ENCODE measurements at places on chromosomes 7 and 10.
A peak's percentile ranks its signal among the peaks of the same experiment; 100 is the strongest.

GRCh38 chr7:85135977-85136376 lies 50.9 kb downstream of the SEMA3D start:
- no peak for DNase-seq

DNA sequence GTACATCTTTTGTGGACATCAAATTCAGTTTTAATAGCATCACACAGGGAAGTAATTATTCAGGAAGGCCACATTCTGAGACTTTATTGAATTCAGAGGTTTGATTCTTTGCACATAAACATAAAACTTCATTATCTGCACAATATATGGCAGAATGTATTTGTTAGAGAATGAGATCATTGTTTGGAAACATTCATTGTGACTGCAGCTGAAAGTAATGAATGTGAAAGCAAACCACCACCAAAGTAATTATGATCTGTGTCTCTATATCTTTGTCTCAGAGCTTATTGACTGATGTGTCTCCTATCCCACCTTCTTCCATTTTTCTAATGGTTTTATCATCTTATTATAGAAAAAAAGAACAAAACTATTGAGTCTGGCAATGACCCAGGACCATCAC lies 340.9 kb upstream of the PCDH15 start:
- no peak for DNase-seq

- DNase-seq: no peak
Measured at GRCh38 chr7:13904007-13904406, 85.5 kb downstream of the ETV1 start.

DNA sequence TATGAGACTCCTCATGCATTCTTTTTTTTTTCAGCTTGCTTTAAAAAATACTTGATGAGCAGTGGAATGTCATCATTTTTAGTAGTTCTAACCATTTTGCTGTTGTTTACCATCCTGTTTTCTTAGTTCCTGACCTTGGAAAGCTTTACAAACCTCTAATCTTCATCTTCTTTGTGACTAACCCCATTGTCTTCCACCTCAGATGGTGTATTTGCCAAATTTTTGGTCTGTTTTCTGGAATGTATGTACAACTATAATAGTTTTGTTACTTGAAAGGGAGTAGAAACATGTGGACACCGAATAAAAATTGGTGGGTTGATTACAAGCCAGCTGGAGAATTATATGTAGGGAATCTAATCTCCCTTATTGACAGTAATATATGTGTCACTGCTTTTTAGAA lies 172.7 kb downstream of the SND1 start:
- no peak for DNase-seq

GRCh38 chr7:17094963-17095574 lies 203.4 kb upstream of the AHR start:
- DNase-seq: no peak

GRCh38 chr7:136912339-136912738 lies 43.9 kb downstream of the CHRM2 start:
- DNase-seq: no peak

DNA sequence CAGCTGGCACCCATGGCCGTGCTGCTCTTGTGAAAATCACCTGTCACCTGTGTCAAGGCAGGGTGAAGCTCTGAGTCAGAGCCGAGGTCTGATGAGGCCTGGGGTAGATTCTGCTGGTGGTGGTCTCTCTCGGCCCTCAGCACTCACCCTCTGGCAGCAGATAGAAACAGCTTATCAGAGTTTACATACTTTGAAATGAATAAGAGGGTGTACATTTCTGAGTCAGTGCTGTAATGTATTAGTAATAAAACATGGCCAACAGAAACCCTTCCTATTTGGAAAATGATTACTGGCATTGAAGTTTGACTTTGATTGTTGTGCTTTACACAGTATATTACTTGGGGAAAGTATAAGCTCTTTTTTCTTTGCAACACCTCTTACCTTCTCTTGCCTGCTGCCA lies 228.8 kb downstream of the SNX10 start:
- DNase-seq: no peak

DNA sequence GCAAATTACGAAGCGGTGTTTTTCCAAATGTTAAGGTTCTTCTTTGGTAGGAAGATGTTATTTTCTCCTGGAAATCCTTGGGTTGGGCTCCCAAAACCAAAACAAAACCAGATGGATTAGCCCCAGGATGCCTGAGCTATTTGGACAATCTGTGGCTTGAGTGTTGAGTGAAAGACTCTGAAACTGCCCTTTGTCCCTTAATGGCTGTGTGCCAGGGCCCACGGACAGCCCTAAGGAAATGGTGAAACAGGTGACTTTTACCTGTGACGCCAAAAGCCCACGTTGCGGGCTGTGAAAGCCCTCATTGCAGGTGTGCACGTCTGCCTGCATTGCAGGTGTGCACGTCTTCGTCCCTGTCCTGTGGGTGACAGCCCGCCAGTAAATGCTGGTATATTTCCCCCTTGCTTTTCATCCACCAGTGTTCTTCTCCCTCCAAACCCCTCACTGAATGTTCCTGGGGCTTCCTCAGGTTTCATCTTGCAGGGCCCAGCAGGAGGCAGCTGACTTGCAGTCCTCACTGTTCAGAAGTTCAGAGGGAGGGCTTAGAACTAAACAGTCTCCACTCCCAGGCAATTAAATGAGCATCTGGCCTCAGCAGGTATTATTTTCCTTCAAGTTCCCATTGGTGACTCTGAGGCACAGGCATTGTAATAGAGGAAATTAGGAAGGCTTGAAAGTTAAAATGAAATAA lies 10.7 kb downstream of the PFKP start:
- DNase-seq: peak; percentile 53

DNA sequence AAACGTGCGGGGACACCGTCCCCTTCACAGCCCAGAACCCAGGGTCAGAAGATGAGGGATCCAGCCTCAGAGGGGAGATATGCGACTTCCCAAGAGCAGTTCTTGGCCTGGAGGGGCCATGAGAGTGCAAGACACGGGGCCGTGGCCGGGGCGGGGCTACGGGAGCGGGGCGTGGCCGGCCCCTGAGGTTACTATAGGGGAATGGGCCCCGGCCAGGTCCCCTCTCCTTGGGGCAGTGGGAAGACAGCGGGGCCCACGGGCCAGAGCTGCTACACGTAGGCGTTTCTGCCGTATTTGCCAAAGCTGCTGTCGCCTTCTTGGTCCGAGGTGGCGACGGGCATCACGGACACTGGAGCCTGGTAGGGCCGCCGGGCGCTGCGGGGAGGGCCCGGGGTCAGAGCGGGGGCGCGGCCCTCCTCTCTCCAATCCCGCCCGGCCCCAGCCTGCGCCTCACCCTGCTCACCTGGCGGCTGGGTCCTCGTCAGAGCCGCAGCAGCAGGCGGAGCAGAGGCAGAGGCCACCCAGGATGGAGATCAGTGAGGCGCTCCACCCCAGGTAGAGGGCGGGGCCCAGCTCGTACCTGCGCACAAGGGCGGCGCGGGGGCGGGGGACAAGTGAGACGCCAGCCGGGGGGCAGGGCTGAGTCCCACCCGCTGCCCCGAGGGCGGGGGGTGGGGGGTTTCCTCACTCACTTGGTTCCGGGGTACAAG lies 5.3 kb downstream of the CLDN15 start:
- DNase-seq: peak; percentile 91

DNA sequence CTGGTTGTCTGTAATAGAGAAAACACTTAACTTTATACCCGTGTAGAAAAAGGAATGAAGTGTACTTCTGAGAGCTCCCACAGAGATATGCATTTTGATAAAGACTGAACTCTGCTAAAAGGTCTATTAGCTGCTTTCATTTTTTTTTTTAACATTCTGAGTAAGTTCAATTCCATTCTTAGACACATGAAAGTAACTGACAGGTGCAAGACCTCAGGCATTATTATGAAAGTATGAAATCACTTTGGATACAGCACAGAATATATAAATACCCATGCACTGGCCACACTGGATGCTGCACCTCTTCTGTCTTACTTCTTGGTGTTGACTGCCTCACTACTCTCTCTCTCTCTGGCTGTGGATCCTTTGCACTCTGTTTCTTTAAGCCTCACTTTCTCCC lies 46.2 kb downstream of the VWDE start:
- no peak for DNase-seq

- DNase-seq: no peak
Measured at GRCh38 chr10:43198682-43199005, 60.4 kb downstream of the CSGALNACT2 start.

- peak; percentile 20 for DNase-seq
Measured at GRCh38 chr7:74134117-74134620, 40.0 kb upstream of the EIF4H start.

DNA sequence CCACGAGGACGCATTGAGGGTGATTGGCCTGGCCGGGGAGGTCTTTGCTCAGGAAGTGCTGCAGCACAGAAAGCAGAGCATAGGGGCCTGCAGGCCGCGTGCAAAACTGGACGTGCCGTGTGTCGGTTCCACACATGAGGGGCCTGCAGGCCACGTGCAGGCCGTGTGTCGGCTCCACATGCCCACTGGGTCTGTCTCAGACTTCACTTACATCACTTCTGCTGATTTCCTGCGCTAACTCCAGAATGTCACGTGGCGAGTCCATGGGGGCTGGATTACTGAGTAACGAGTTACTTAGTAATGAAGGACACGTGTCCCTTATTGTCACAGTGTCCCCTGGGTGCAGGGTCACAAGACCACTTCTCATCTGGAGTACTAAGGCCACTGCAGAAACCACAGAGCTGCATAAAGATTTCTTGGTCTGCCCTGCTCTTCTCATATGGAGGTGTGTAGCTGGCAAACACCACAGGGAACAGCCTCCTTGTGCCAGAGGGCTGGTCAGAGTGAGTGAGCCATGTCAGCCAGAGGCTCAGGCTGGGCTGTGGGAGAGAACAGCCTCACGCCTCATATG lies 60.8 kb downstream of the GDI2 start:
- no peak for DNase-seq

DNA sequence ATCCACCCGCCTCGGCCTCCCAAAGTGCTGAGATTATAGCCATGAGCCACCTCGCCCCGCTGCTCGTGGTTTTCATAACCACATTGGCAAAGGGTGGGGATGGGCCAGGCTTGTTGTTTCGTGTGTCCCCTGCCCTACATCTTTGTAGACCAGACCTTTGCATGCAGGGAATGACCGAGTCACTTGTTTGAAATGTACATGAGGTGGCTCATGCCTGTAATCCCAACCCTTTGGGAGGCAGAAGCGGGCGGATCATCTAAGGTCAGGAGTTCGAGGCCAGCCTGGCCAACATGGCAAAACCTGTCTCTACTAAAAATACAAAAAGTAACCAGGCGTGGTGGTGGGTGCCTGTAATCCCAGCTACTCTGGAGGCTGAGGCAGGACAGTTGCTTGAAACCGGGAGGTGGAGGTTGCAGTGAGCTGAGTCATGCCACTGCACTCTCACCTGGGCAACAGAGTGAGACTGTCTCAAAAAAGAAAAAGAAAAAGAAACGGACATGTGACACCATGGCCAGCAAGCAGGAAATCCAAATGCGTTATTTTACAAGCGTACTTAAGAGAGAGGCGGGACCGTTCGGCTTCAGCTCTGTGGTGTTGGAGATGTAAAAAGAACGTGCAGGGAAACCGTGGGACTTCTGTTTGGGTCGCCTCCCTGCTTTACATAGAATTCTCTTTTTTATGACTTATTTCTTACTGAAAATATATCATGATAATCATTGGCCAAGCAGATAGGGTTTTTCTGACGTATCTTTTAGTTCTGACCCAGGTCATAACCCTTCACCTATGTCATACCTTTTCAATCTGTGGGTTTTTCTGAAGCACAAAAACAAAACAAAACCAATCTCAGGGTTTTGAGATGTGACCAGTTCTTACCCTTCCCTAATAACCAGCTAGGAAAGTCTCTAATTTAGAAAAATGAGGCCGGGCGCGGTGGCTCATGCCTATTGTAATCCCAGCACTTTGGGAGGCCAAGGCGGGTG lies 45.1 kb downstream of the WIPI2 start:
- no peak for DNase-seq

DNA sequence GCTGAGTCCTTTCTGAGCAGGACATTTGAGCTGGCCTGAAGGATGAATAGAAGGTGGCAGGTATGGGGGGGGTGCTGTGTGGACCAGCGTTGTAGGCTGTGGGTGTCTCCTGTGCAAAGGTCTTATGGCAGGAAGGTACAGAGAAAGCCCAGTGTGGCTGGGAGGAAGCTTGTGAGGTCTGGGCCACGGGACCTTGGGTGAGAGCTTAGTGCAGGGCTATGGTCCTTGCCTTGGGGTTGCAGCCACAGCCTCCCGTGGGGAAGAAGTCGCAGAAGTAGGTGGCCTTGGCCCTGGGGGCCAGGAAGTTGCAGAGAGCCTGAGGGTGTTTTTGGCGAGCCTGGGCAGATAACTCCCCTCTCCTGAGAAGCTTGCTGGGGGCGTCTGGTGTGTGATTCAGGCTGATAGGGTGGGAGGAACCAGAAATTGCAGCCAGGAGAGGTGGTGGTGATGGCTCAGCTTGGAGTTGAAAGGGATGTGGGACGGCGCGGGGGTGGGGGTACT lies 172.0 kb upstream of the TNRC18 start:
- no peak for DNase-seq

DNA sequence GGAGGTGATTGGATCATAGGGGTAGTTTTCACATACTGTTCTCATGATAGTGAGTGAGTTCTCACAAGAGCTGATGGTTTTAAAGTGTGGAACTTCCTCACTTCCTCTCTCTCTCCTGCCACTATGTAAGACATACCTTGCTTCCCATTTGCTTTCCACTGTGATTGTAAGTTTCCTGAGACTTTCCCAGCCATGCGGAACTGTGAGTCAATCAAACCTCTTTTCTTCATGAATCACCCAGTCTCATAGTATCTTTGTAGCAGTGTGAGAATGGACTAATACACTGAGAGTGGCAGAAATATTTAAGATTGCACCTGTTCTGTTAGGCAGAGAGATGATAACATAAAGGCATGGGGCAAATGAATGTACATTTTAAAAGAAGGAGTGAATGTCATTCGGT lies 507.8 kb downstream of the SORCS3 start:
- no peak for DNase-seq

- no peak for DNase-seq
Measured at GRCh38 chr7:27802999-27803398, 63.0 kb downstream of the TAX1BP1 start.

GRCh38 chr7:36185092-36185491 lies 32.0 kb downstream of the EEPD1 start:
- DNase-seq: no peak

- DNase-seq: no peak
Measured at GRCh38 chr7:20595971-20596370, 19.5 kb upstream of the ABCB5 start.

- peak; percentile 60 for DNase-seq
Measured at GRCh38 chr10:71339796-71340589, 20.9 kb downstream of the SLC29A3 start.

GRCh38 chr7:152382244-152382643 lies 53.6 kb downstream of the KMT2C start:
- DNase-seq: no peak

DNA sequence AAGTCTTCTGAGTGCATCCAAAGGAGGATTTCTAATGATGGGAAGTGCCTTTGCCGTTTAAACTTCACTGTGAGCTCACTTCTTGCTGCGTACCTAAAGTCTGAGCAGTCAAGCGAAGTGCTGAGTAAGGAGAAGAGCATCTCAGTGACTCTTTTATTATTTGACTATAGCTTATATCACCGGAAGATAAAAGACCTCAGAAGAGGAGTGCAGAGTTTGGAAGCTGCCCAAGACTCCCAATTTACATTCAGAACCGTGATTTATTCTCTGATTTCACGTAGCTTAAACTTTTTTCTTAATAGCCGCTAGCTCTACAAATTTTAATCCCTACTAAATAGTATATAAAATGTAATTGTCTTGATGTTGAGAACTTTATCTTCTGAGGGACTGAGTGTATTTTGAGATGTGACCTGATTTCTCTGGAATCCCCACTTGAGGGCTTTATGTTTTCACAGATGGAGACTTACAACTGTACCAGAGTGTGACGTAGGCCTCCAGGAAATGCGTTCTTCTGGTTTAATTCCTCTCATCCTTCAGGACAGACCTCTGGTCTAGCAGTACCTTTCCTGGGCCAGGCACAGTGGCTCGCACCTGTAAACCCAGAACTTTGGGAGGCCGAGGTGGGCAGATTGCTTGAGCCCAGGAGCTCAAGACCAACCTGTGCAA lies 51.1 kb downstream of the CAMK1D start:
- DNase-seq: no peak

Data from colonic mucosa (tissue), 4 donors.